Tibial nerve (tissue), 4 donors: ENCODE measurements at places on chromosomes 4 and X. TPM values are rescaled to one million over a fixed set of nuclear protein-coding genes. Genes with fewer than 3 reads are reported as not detected.

NSDHL gene
- total RNA-seq, result 16.8 TPM

CDS1 gene
- total RNA-seq, result 0.59 TPM

HSFX3 gene
- not detected for total RNA-seq

SSX1 gene
- total RNA-seq, result not detected

TRIM61 gene
- total RNA-seq, result 1.0 TPM

STS gene
- 8.8 TPM for total RNA-seq

XAGE2 gene
- total RNA-seq, result not detected

BOD1L1 gene
- total RNA-seq, result 41.5 TPM

NDP gene
- total RNA-seq, result 6.1 TPM

NMU gene
- total RNA-seq, result not detected

NHSL2 gene
- total RNA-seq, result 23.6 TPM

RAB9B gene
- 2.7 TPM for total RNA-seq

CDKL2 gene
- total RNA-seq, result 2.9 TPM

IL3RA gene
- 3.3 TPM for total RNA-seq

IDH3G gene
- total RNA-seq, result 78.9 TPM

GSX2 gene
- 3.3 TPM for total RNA-seq

NAAA gene
- total RNA-seq, result 191 TPM

ARMCX4 gene
- 15.9 TPM for total RNA-seq

PTPN13 gene
- 96.9 TPM for total RNA-seq

NAT8L gene
- 5.9 TPM for total RNA-seq

VGLL1 gene
- not detected for total RNA-seq

BMX gene
- total RNA-seq, result 4.5 TPM

MXRA5 gene
- 1.8 TPM for total RNA-seq

F8A3 gene
- 3.0 TPM for total RNA-seq

TRIML1 gene
- total RNA-seq, result not detected

BEX2 gene
- 0.87 TPM for total RNA-seq

FAM47A gene
- total RNA-seq, result not detected

FRMPD4 gene
- total RNA-seq, result not detected

PCDH7 gene
- total RNA-seq, result 14.3 TPM

IL1RAPL1 gene
- 8.2 TPM for total RNA-seq

ITIH6 gene
- not detected for total RNA-seq

HSFX1 gene
- total RNA-seq, result 3.0 TPM
